ENCODE measurements at places on chromosomes 1 and 21. TPM values are rescaled to one million over a fixed set of nuclear protein-coding genes. Genes with fewer than 3 reads are reported as not detected.

Gene PRDM2
- total RNA-seq: 5.4 TPM

Gene C1orf185
- total RNA-seq: not detected

Gene SLC35F3
- total RNA-seq: not detected

Gene CDC42
- 466 TPM for total RNA-seq

Gene MAEL
- not detected for total RNA-seq

Gene NMNAT2
- 10.4 TPM for total RNA-seq

Gene DNAH14
- 8.5 TPM for total RNA-seq

Gene LIN28A
- not detected for total RNA-seq

Gene NUP210L
- total RNA-seq: 0.28 TPM

Gene ACTN2
- 0.56 TPM for total RNA-seq

Gene TMEM69
- 8.7 TPM for total RNA-seq

Gene ZNF648
- not detected for total RNA-seq

Gene STIL
- 4.2 TPM for total RNA-seq

Gene SEMA6C
- 1.3 TPM for total RNA-seq

Gene ATP6V1G3
- total RNA-seq: not detected

Gene USP1
- 15.5 TPM for total RNA-seq

Gene CD244
- 1.1 TPM for total RNA-seq

Gene ZNF695
- 0.56 TPM for total RNA-seq

Gene MYOM3
- total RNA-seq: under 0.01 TPM

Gene FCRL2
- total RNA-seq: not detected

Gene NFASC
- 13.8 TPM for total RNA-seq

Gene CD1B
- not detected for total RNA-seq

Gene HJV
- total RNA-seq: not detected

Gene TMEM125
- total RNA-seq: under 0.01 TPM

Gene RGS7
- total RNA-seq: 2.7 TPM

Gene IL20
- not detected for total RNA-seq

Gene MROH7
- 0.28 TPM for total RNA-seq

Gene ALDH4A1
- total RNA-seq: 12.5 TPM

Gene PRAMEF25
- not detected for total RNA-seq

Gene SELL
- total RNA-seq: 1.1 TPM

Gene NOTCH2
- total RNA-seq: 143 TPM

Gene EXTL1
- total RNA-seq: 0.58 TPM

Gene THEM5
- total RNA-seq: not detected

Gene GBP5
- total RNA-seq: 0.38 TPM

Gene GPR3
- 0.56 TPM for total RNA-seq

Gene NDUFV3
- total RNA-seq: 63.1 TPM

Gene FNDC10
- total RNA-seq: 1.7 TPM

Gene PDE9A
- 1.3 TPM for total RNA-seq

Gene IL19
- not detected for total RNA-seq

Gene DMBX1
- not detected for total RNA-seq

Gene F3
- total RNA-seq: 51.6 TPM

Gene IGFN1
- total RNA-seq: 0.28 TPM

Gene NID1
- 96.4 TPM for total RNA-seq

Gene MPL
- not detected for total RNA-seq

Gene KCNJ9
- total RNA-seq: not detected

Gene TSSK3
- 0.56 TPM for total RNA-seq

Gene CD52
- total RNA-seq: not detected

Gene PTGER3
- total RNA-seq: 0.77 TPM

Gene APCS
- total RNA-seq: not detected

All from regular cardiac myocyte (primary cell).